Activated gamma-delta T cell treated with anti-CD3 and anti-CD28 coated beads, Interleukin-2, amount 50 U/mL, for 16 hours (primary cell): ENCODE measurements at places on chromosomes 4 and X.

GRCh38 chr4:77344001-77344400 lies 187.0 kb downstream of the CCNG2 start:
- no peak for DNase-seq

DNA sequence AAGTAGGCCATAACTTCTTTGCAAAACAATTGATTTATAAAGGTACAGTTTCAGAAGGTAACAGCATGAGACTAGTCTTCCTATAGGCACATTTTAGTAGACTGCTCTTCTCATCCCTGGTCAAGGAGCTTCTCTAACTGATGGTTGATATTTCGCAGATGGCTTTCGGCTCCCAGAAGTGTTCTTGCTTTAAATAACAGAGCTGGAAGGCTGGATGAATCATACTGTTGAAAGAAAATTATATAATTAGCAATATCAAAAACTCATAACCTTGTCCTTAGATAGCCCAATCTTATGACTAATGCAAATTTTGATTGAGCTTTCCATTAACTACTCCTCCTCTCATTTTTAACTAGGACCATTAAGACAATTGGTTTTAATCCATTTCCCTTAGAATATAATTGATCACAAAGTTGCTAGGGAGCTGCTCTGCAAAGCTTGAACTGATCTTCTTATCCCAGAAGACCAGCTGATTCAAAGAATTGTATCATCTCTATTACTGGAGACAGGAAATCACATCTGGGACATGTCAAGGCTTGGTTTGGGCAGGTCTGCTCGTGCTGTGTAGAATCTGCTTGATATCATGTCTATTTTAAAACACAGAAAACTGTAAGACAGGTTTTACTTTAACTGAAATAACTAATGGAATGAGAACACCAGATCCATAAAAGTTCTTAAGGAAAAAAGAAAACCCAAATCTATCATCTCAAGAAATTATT lies 38.6 kb downstream of the CENPU start:
- DNase-seq: no peak

GRCh38 chr4:185128272-185129119 lies 14.6 kb upstream of the SLC25A4 start:
- no peak for DNase-seq

DNA sequence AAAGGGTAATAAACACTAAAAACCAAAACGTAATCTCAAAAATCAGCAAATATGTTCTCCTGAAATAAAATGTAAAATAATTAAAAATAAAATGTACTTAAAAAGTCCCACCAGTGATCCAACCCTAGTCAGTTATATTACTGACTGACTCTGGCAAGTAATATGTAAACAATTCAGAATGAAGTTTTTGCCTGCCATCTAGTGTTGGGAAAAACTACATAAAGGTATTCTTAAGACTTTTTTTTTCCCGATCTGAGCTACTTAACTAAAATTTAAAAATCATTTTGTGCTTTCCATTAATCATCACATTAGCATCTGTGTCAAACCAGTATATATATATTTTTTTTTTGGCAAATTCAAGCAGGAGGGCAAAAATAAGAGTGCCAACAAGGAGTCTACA lies 24.0 kb downstream of the RCHY1 start:
- no peak for DNase-seq

DNA sequence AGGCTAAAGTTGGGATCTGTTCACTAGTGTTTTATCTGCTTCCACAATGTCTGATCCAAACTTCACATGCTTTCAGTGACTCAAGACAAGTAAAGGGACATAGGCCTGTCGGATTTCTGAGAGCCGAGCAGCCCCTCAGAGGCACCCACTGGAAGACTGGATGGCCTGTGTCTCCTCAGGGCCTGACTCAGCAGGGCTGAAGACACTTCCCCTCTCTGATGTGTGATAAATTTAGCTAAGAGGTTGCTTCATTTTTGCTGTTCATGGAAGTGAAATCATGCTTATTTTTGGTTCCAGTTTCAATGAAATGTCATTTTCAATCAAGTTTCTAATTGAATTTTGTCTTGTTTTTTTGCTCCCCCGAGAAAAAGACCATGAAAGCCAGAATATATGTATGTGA lies 93.7 kb downstream of the MXRA5 start:
- no peak for DNase-seq

DNA sequence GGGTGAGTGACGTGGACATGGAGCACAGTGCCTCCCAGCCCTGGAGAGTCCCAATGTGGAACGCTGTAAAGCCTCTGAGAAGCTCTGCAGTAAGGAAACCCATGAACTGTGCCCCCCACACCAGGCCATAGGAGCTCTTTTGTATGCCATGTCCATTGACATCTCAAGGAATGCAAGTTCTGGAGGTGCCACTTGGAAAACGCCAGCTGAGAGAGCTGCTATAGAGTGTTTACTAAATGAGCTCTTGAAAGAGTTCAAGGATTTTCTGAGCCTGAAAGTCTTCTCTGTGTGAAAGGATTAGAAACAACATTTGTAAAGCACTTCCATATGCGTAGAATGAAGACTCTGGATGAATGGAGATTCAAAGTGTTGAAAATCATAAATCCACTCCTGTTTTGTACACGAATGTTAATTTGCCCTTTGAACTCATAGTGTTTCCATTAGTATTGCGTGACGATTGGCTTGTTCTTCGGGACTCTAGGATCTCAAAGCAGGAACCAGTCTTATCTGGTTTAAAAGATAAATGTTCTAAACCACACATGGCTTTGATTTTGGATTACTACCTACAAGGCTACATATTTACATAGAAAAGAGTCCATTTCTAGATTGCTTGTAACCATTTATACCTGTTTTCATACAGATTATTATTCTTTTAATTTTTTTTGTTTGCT lies 41.8 kb upstream of the STOX2 start:
- DNase-seq: no peak

DNA sequence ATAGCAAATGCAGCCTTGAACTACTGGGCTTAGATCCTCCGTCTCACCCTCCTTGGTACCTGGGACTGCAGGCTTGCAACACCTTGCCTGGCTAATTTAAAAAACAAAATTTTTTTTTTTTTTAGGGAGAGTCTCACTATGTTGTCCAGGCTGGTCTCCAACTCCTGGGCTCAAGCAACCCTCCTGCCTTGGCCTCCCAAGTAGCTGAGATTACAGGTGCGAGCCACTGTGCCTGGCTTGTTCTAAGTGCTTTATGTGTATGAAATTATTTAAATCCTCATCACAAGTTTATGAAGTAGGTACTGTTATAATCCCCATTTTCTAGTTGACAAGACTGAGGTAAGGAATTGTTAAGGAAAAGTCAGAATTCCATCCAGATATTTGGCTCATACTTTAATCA lies 43.0 kb downstream of the CLCN3 start:
- no peak for DNase-seq

GRCh38 chr4:141783770-141784169 lies 147.4 kb downstream of the IL15 start:
- DNase-seq: no peak

GRCh38 chr4:41363384-41363981 lies 106.8 kb downstream of the UCHL1 start:
- DNase-seq: no peak

DNA sequence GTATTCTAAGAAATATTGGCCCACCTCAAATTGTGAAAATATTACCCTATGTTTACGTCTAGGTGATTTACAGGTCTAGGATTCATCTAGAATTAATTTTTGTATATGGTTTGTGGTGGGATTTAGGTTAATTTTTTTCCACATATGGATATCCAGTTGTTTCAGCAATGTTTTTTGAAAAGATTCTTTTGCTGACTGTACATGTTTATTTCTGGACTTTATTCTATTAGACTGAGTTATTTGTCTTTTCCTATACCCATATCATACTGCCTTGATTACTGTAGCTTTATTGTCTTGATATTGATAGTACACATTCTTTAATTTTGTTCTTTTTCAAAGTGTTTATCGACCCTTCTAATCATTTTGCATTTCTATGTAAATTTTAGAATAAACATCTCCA lies 83.5 kb downstream of the PRKG2 start:
- DNase-seq: no peak

DNA sequence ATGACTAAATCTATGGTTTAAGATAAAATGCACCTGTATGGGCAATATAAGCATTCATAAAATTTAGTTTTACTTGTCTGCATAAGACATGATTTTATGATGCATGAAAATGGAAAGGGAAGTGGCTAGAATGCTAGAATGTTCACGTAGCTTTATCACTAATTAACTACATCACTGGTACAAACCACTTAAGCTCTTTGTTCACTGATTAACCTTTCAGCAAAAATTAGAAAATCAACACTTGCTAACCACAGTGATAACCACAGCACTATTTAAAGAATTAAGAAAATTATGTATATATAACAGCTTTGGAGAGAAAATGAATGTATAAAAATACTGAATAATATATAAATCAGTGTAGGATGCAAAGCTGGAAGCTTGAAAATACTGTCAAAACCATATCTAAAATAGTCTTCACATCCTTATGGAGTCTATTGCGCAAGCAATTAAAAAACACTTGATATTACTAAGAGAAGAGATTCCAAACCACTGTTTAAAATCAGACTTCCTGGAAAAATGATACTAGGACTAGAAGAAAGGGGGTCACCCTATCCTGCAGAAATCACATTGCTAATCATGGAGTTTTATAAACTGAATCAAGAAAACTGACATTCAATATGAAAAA lies 51.9 kb downstream of the EFHC2 start:
- no peak for DNase-seq

- no peak for DNase-seq
Measured at GRCh38 chr4:11133868-11134267, 294.8 kb downstream of the HS3ST1 start.

- DNase-seq: no peak
Measured at GRCh38 chrX:107845625-107846024, 20.0 kb downstream of the MID2 start.

GRCh38 chr4:5791654-5792053 lies 80.7 kb downstream of the EVC start:
- DNase-seq: no peak

DNA sequence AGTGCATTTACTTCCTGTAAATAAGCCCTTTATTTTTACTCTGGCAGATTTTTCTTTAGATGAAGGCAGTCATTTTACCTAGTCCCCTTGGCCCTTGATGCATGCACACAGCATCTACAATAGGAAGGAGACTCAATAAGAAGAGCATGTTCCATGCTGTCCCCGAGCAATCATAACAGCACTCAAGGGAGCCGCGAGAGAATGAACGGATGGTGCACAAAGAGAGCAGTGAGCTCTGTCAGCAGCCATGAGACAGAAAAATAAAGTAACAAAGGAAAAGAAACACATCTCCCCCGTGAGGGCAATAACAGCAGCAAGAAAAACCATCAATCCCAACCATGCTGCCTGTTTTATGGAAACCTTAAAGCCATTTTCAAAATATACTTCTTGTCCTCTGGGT lies 11.9 kb downstream of the SMIM31 start:
- no peak for DNase-seq

GRCh38 chr4:66926687-66927086 lies 618.6 kb downstream of the CENPC start:
- no peak for DNase-seq

DNA sequence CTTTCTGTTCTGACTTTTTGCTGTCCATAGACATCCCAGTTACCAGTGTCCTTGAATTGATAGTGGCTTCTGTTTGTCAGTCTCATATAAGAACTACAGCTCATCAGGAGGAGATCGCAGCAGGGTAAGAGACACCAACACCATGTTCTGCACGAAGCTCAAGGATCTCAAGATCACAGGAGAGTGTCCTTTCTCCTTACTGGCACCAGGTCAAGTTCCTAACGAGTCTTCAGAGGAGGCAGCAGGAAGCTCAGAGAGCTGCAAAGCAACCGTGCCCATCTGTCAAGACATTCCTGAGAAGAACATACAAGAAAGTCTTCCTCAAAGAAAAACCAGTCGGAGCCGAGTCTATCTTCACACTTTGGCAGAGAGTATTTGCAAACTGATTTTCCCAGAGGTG lies 30.1 kb downstream of the GUCY1A1 start:
- DNase-seq: no peak

- no peak for DNase-seq
Measured at GRCh38 chr4:106594291-106594952, 225.8 kb upstream of the GIMD1 start.
